ENCODE measurements at places on chromosomes 1 and 21.

DNA sequence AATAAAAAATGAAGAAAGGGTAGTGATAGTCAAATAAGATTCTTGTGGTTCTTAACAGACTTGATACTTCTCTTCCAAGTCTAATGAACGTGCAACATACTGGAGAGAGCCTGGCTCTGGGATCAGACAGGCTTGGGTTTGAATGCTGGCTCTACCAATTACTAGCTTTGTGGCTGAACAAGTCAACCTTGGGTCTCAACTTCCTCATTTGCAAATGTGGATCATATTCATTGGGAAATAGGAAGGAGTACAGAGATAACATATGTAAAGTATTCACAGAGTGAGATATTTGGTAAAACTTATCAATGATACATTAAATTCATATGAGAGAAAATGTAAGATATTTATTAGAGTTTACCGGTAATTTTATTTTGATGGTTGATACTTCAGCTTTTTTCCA lies 2.0 kb downstream of the EDEM3 start:
- DNase-seq = no peak

DNA sequence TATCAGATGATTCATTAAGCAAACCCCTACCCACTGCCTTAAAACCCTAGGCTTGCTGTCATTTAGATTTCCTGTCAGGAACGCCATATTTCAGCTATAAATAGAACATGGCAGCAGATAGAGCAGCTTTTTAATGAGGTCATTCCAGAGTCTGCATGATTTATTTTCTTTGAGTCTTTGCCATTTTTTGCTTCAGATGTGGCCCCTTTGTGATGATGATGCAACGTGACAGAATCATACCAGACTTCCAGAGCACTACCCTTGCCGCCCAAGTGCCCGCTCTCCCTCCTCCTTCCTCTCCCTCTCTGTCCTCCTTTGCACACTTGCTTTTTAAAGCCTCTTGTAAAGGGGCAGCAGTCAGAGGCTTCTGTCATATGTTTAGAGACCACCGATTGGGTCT lies 55.5 kb upstream of the TRIM67 start:
- DNase-seq = no peak

- no peak for DNase-seq
These were observed 1.4 kb downstream of the KIAA0319L start for GRCh38 chr1:35555601-35556477.

GRCh38 chr1:94119796-94120569 lies 965 bp downstream of the ABCA4 start:
- no peak for DNase-seq

- peak; percentile 9 for DNase-seq
These were observed 5.0 kb downstream of the C1orf226 start for GRCh38 chr1:162386292-162387225.

DNA sequence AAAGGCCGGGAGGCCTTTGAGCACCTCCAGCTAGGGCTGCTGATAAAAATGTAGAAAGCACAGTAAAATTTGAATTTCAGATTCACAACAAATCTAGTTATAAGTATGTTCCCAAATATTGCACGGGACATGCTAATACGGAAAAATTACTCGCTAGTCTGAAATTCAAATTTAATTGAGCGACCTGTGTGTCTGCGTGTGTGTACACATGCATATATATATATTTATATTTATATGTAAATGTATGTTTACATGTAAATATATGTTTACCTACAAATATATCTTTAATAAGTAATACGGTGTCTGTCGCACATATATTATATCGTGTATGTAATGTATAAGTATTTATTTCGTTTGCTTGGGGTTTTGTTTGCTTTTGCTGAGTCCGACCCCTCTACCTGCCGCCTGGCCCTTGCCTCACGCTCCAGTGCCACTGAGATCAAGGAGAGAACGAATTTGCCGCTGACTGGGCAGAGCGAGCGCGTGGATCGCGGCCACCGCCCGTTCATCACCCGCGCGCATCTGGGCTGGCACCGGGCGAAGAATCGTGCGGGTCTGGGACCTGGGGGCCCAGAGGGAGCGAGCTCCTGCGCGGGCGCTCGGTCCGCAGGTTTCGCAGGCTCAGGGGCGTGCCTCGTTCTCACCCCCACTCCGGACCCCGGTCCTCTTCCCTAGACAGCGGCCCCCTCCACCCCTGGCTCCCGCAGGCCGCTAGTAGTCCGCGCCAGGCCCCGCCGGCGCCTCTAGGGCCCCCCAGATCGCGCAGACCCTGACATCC lies 534 bp upstream of the WRAP73 start:
- no peak for DNase-seq

- no peak for DNase-seq
These were observed 116.7 kb downstream of the LACTBL1 start for GRCh38 chr1:22855668-22856606.

GRCh38 chr1:43834280-43835081 lies 99.1 kb upstream of the ARTN start:
- no peak for DNase-seq

- DNase-seq = no peak
These were observed 90.9 kb downstream of the IER5 start for GRCh38 chr1:181179279-181179986.

DNA sequence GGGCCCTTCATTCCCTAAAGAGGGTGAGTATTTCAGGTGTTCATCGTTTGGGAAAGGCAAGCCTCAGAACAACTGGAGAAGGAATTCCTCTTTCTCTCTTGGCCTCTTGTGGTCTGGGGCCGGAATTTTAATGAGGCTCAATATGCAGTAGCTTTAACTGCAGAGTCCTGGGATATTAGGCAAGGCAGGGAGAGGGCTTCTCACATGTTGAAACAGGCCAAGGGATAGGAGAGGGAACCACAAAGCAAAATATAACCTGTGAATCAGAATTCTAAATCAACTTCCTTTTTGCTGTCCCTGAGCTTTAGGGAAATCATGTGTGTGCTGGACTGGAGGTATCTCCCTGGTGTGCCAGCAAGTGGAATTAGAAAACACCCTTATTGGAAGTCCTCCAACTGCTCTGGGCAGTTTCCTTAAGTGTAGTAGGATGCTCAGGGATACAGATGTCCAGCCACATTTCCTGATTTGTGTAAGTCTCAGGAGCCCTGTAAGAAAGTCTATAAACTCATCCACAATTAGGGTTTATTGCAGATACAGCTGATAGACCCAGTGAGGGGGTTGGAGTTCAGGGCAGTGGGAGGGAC lies 215.8 kb upstream of the ZRANB2 start:
- no peak for DNase-seq

- no peak for DNase-seq
These were observed 6.3 kb downstream of the HHAT start for GRCh38 chr1:210335001-210335400.

- DNase-seq = no peak
These were observed 273.0 kb downstream of the LTN1 start for GRCh38 chr21:28719723-28720122.

GRCh38 chr1:20410503-20410902 lies 75.5 kb downstream of the CAMK2N1 start:
- no peak for DNase-seq

- DNase-seq = no peak
These were observed 34.8 kb downstream of the WDR4 start for GRCh38 chr21:42844411-42845113.

GRCh38 chr1:199815947-199816346 lies 211.6 kb upstream of the NR5A2 start:
- no peak for DNase-seq

DNA sequence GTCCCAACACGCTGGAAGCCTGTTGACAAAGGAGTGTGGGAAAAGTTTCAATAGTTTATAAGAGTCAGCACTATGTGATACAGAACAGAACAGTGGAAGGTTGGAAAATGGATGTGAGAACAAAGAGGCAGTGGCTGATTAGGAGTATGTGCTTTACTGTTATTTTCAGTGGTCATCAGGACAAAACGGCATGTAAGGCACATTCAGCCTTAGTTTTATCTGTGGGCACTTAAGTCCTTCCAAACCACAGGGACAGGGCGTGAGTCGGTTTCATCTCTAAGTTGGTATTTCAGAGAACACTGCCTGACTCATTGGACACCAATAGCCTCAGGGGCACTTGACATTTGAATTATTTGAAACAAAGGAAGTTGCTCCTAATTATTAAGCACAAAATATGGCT lies 306.9 kb downstream of the ASTN1 start:
- no peak for DNase-seq

GRCh38 chr1:245957427-245957826 lies 549.7 kb downstream of the SMYD3 start:
- DNase-seq = no peak

- no peak for DNase-seq
These were observed 9.3 kb downstream of the WNT3A start for GRCh38 chr1:228016181-228016510.

DNA sequence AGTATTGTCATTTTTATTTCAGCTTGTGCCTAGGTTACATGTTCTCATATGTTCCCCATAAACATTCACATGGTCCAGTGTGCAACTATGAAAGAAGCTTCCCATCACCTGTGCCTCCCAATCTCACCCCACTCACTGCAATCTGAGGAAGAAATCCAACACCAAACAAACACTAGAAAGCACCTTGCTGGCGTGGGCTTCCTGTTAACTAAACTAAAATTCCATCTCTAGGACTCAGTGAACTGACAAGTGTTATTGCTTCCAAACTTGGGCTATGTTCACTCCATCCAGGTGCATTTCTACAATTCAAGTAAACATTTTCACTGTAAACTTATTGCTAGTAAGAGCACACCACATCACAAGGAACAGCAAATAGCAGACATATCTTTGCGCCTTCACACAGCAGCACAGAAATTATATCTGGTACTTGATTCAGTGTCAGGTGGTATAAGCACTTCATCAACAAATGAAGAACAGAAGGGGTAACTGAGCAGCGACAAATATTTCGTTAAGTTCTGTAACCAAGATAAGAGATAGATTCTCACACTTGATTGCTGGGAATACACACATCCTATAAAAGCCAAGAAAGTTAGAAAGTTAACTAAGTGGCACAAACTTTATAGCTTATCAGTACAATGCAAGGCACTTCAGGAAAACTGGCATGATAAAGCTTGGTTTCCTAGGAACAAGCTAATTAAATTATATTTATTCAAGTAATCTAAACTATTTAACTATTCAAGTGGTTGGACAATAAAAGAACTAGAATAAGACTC lies 8.9 kb upstream of the KCNJ15 start:
- DNase-seq = no peak

GRCh38 chr1:117780687-117781475 lies 148.5 kb downstream of the GDAP2 start:
- DNase-seq = no peak

GRCh38 chr1:222634180-222635013 lies 16.5 kb downstream of the MIA3 start:
- peak; percentile 68 for DNase-seq

GRCh38 chr21:26965907-26966581 lies 844 bp downstream of the ADAMTS5 start:
- DNase-seq = no peak

GRCh38 chr1:98045211-98045766 lies 124.5 kb upstream of the DPYD start:
- no peak for DNase-seq

GRCh38 chr21:39461419-39461818 lies 9.6 kb downstream of the SH3BGR start:
- DNase-seq = no peak

GRCh38 chr1:94383966-94384408 lies 34.2 kb upstream of the ABCD3 start:
- peak; percentile 41 for DNase-seq

GRCh38 chr1:41558761-41559171 lies 74.3 kb upstream of the EDN2 start:
- no peak for DNase-seq

GRCh38 chr21:37560385-37560784 lies 193.8 kb downstream of the DYRK1A start:
- DNase-seq = no peak

GRCh38 chr1:209769171-209769904 lies 13.5 kb downstream of the TRAF3IP3 start:
- DNase-seq = no peak

DNA sequence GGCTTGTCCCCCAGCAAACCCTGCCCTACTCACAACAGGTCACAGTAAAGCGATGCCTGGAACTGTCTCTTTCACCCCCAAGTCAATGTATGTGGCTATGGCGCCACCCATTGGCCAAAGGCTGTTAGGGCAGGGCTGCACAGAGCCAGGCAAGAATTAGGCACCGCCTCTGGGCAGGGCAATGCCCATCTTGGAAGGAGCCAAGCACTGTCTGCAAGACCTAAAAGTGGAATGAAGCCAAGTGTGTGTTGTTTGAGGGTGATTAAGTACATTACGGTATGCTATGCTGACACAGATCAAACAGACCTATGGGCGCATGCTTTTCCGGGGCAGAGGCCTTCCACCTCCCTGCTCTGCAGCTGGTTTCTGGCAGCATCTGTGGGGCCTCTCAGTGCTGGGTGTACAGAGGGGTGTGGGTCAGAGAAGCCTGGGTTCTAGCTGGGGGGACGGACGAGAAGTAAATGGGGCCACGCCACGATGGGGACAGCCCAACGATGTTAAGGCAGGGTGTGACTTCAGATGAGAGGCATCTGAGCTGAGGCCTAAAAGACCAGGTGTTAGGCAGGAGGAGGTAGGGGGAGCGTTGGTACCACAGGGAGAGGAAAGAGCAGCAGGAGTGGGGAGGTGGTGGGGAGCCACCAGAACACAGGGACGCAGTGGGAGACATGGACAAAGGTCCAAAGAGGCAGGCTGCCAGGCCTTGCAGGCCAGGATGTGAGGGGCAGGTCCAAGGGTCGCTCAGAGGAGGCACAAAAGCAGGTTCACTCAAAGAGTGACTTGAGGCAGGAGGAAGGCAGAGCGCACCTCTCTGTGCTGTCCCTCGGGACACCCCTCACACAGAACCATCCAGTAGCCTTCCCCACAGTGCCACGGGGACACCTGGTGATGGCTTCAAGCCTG lies 49.8 kb downstream of the ACOT7 start:
- peak; percentile 63 for DNase-seq

DNA sequence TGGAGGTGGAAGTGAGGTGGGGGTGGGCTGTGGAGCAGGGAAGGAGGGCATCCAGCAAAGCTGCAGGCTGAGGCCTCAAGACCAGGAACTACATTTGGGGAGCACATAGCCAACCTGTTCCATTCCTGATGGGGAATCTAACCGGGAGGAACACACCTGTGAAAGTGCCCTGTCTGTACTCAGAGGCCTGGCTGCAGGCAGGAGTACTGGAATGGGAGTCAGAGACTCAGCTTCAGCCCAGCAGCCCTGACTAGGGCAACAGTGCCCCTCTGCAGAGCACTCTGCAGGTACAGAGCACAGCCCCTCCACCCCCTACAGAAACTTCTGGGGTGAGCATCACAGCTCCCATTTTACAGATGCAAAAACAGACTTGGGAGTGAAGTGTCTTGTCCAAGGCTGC lies 126.4 kb downstream of the DMRTB1 start:
- no peak for DNase-seq

GRCh38 chr1:198352975-198353695 lies 187.3 kb downstream of the ATP6V1G3 start:
- DNase-seq = no peak

DNA sequence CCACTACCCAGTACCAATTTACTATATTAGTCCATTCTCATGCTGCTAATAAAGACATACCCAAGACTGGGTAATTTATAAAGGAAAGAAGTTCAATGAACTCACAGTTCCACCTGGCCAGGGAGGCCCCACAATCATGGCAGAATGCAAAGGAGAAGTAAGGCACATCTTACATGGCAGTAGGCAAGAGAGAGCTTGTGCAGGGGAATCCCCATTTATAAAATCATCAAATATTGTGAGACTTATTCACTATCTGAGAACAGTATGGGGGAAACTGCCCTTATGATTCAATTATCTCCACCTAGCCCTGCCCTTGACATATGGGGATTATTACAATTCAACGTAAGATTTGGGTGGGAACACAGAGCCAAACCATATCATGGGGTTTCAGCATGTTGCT lies 6.4 kb downstream of the CD58 start:
- DNase-seq = no peak

Data from liver (tissue), 10 donors.